ENCODE measurements at places on chromosomes 13 and 19.
A peak's percentile ranks its signal among the peaks of the same experiment; 100 is the strongest.

DNA sequence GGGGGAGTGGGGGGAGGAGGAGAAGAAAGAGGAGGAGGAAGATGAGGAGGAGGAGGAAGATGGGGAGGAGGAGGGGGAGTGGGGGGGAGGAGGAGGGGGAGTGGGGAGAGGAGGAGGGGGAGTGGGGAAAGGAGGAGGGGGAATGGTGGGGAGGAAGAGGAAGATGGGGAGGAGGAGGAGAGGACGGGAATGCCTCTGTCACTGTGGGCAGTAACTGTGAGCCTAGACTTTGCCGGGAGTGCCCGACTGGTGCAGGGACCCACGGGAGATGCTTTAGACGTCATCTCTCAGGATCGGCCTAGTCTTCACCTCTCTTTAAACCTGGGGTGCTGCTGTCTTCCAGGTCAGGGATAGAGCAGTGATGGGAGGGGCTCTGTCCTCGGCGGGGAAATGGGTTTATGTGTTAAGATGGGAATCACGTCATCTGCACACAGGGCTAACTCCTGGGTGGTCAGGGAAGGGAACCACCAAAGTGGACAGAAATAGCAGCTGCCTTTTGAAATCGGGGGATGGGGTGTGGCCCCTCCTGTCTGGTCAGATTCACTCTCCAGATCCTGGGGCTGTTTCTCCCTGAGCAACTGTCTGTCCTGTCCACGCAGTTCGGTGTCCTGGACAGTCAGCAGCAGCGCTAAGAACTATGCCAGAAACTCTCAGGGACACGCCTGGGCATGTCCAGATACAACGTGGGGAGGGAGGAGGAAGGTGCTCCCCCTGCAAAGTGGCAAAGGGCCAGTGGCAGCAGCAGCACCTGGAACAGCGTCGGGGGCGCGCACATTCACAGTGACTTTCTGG is 26.9 kb downstream of the GAS6 start:
- peak; percentile 84 for DNase-seq

DNA sequence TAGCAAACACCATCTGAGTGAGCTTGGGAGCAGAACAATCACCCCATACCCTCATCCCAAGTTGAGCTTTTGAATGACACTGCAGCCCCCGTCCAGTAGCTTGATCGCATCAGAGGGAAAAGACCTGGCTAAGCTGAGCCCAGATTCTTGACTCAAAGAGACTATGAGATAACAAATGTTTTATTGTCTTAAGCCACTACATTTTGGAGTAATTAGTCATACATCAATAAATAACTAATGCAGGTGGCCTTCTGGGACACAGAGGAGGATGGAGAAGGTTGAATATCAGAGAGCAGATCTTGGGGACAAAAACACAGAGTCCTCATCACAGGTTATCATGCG is 24.6 kb upstream of the IGSF23 start:
- no peak for DNase-seq

DNA sequence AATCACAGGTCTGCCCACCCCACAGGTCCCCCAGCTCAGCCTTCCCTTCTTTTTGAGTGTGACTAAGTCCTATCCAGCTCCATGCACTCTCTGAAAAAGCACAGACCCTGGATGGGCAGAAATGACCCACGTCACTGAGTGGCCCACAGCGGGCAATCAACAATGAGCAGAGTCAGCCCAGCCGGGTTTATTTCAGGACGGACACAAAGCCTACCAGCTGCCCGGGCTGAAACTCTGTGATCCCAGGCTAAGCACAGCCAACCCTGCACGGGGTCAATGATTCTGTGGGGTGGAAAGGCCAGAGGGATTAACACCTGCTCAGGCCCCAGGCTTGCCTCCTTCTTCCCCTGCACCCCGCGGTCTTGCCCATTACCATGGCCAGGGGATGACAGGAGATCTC is 8.4 kb downstream of the NAPA start:
- DNase-seq: no peak

GRCh38 chr19:4208385-4209094 is 20.8 kb upstream of the EBI3 start:
- DNase-seq: peak; percentile 61

DNA sequence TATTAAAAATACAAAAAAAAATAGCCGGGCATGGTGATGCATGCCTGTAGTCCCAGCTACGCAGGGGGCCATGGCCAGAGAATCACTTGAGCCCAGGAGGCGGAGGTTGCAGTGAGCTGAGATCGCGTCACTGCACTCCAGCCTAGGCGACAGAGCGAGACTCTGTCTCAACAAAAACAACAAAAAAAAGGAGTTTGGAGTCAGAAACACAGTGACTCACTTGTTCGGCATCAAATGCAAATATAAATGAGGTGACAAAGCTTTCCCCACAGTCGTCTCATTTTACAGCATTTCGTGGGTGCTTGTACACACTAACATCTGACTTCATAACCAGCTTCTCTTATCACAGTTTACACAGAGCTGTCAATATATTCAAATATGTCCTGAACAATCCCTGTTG is 11.0 kb downstream of the ZNF665 start:
- peak; percentile 90 for DNase-seq

DNA sequence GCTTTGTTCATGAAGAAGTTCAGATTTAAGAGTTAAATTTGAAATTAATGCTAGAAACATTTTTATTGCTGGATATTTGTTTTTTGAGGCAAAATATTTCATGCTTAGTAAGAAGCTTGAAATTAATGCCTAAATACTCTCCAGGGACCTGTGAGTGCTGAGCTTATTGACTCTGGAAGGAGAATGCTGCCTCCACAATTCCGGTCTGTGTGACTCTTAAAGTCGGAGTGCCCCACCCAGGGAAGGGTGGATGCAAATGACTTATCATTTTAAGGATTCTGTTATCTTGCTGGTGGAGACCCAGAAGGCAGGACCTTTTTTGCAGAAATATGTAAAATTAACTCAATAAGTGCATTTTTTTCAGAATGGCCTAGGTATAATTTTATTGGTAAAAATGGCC is 143.8 kb upstream of the RXFP2 start:
- no peak for DNase-seq

GRCh38 chr13:99985886-99986527 is 4.4 kb downstream of the ZIC2 start:
- peak; percentile 58 for DNase-seq

- DNase-seq: peak; percentile 81
These were observed 5.5 kb upstream of the SAE1 start for GRCh38 chr19:47124937-47125668.
